ENCODE measurements at places on chromosomes 16 and 17.

- no peak for DNase-seq
These were observed 32.9 kb upstream of the SRSF1 start for GRCh38 chr17:58039975-58040374.

DNA sequence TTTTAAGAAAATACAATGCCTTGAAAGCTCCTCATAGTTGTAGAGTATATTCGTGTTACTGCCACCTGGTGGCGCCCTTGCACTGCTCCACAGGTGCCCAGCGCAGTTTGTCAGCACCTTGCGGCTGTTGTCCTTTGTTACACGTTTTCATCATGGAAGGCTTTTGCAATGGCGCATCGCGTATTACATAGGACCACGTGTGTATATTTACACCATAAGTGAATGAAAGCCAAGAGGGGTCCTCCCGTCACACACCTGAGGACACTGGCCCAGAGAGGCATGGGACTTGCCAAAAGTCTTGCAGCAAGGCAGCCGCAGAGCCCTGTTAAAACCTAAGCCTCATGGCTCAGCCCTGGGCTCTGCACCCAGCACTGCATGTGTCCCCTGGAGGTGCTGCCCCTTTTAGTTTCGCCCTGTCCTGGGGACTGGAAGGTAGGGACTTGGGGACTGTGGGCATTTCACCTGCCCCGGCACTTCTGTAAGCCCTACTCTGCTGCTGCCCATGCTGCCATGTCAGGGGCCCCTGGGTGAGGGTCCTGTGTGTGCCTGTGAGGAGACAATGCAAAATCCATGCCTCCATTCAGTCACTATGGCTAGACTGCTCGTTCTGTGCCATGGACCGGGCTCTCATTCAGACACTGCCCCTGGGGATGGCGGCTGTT is 24.3 kb downstream of the POLR3E start:
- no peak for DNase-seq

DNA sequence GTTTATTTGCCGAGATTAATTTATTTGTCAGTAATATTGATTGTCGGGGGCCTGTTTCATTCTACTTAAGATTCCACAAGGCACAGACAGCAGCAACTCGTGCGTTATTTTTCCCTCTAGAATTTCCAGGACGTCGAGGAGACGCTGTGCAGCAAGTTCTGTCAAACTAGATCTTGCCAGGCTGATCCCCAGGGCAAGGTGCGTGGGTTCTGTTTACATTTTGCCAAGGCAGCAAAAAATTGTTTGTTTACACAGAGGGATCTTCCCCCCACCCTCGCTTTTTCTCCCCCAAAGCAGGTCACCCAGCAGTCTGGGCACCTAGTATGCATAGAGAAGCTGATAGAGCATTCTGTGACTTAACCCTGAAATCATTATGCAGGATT is 111.4 kb downstream of the IRX3 start:
- no peak for DNase-seq

- no peak for DNase-seq
These were observed 20.6 kb upstream of the SLC35G3 start for GRCh38 chr17:35214631-35215273.

DNA sequence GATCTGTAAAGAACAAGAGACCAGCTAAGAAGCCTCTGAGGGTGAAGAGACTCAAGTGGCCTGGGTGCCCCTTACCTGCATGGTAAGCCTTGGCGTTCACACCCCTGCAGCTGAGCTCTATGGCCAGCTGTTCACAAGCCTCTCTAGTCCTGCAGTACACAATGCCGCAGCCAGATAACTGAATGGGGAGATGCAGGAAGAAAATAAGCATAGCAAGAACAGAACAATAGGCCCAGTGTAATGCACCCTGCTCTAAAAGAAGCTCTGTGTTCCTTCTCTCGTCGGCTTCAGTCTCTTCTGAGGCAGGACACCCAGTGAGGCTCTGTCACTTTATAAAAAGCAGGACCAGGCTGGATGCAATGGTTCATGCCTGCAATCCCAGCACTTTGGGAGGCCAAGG is 5.4 kb downstream of the RECQL5 start:
- DNase-seq: no peak

- no peak for DNase-seq
These were observed 85.9 kb upstream of the TOB1 start for GRCh38 chr17:50952013-50952412.

GRCh38 chr17:7853691-7854038 is 1.2 kb upstream of the TMEM88 start:
- no peak for DNase-seq

GRCh38 chr16:55559233-55559632 is 7.3 kb upstream of the CAPNS2 start:
- no peak for DNase-seq

- DNase-seq: no peak
These were observed 279.3 kb downstream of the ZFHX3 start for GRCh38 chr16:72768591-72768990.
